Fibroblast of villous mesenchyme (primary cell): ENCODE measurements at places on chromosomes 7 and 10. TPM values are rescaled to one million over a fixed set of nuclear protein-coding genes. Genes with fewer than 3 reads are reported as not detected.

Gene ADAM22
- 0.64 and 1.3 TPM in 2 replicates for total RNA-seq

Gene WEE2
- 0.32 TPM in 1 of 2 replicates, not detected in the other for total RNA-seq

Gene MYH16
- not detected in 2 replicates for total RNA-seq

Gene LEP
- total RNA-seq, result not detected in 2 replicates

Gene CCDC172
- total RNA-seq, result not detected in 2 replicates

Gene OLAH
- total RNA-seq, result not detected in 2 replicates
